Stimulated activated CD4-positive, alpha-beta T cell treated with anti-CD3 and anti-CD28 coated beads, Interleukin-2, amount 100 ng/mL, for 4 hours (primary cell): ENCODE measurements at places on chromosomes 7 and 10.

DNA sequence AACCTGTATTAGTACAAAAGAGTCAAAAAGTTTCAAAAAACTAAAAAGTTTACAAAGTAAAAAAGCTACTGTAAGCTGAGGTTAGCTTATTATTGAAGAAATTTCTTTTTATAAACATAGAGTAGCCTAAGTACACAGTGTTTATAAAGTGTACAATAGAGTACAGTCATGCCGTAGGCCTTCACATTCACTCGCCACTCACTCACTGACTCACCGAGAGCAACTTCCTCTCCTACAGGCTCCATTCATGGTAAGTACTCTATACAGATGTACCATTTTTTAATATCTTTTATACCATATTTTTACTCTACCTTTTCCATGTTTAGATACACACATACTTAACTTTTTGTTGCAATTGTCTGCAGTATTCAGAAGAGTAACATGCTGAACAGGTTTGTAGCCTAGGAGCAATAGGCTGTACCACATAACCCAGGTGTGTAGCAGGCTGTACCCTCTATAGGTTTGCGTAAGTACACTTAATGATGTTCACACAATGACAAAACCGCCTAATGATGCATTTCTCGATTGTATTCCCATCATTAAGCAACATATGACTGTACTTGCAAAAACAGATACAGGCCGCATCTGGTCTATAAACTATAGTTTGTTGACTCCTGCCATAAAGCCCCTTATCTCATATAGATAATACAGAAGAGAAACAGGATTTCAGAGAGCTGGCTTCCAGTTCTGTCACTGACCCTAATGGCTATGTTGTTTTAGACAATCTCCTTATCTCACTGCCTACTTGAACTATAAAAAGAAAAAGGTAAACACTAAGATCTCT, 438.8 kb downstream of the HTR7 start:
- no peak for DNase-seq

DNA sequence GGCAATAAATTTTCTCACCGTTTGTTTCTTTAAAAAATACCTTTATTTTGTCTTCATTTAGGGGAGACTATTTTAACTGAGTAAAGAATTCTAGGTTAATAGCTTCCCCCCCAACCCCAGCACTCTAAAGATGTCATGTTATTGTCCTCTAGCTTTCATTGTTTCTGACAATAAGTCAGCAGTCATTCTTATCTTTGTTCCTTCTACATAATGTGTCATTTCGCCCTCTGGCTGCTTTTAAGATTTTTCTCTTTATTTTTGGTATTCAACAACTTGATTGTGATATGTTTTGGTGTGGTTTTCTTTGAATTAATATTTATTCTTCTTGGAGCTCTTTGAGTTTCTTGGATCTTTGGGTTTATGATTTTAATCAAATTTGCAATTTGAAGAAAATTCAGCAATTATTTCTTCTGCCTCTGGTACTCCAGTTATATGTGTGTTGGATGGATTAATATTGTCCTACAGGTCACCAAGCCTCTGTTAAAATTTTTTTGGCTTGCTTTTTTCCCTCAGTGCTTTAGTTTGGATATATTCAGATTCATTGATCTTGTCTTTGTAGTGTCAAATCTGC, 64.6 kb upstream of the ELN start:
- DNase-seq: no peak

GRCh38 chr10:79159785-79160184, 91.0 kb downstream of the ZMIZ1 start:
- DNase-seq: no peak

DNA sequence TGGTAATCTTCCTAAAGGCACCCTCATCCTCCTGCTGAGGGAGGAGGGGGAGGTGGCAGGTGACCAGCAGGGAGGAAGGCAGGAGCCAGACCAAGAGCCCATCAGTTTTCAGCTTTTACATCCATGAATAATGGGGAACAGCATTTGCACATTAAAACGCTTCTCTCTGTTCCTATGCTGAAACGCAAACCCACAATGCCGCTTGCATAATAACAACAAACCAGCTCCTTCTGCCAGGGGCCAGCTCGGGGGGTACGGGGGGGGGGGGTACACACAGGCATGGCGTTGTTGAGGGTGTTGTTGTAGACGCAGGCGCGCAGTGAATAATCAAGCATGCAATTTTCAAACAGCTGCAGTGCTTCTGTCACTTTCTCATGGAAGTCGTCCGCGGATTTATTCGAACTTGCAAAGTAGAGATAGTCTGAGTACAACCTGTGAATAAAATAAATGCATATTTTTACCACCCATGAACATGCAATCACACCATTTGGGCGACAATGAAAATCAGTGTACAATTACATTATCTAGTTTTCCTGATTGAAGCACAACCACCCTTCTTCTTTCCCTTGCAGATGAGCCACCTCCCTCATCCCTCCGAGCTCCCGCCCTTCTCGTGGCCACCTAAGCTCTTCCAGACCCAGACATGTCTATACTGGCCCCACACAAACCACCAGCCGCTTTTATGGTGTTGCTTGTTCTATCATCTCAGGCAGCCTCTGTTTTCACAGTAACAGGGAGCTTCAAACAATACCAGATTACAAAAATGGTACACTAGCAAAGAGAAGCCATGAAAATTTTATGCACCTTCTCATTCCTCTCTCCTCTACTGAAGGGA, 72.2 kb downstream of the CHST15 start:
- DNase-seq: no peak

- DNase-seq: no peak
Observed at GRCh38 chr7:25626451-25627131, 398.3 kb upstream of the NPVF start.

GRCh38 chr7:120273476-120273975, 551 bp downstream of the KCND2 start:
- DNase-seq: no peak

GRCh38 chr7:107661081-107661864, 645 bp downstream of the SLC26A4 start:
- no peak for DNase-seq

DNA sequence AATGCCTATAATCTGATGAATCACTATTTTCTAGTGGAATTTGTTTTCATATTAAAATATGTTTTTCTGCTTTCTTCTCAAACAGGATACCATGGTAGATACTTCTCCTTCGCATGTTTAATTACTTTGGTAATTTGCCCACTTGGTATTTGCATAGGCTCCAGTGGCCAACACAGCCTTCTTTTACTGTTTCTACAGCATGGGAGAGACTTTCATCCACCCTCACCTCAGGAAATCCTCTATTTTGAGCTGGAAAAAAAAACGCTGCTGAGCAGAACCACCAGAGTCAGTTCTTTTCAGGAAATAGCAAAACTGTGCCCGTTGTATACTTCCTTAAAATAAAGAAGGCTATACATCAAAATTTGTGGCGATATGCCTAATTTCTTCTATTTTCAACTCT, 213.3 kb downstream of the MDFIC start:
- DNase-seq: no peak

DNA sequence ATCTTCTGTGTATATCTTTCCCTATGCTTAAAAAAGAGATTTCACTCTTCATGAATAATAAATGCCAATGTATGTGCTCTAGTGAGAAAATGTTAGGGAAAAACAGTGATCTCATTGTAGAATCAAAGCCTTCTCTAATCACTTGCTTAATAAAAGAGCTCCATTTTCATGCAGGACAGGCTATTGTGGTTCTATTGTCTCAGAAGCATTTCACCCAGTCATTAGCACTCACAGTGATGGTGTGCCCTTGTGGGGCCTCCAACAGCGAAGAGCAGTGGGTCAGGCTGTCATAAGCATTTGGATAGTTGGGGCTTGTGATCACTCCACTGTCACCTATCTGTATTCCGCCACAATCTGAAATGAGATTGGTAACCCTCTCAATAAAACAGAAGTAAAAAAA, 83.9 kb upstream of the RSU1 start:
- no peak for DNase-seq
